Activated naive CD4-positive, alpha-beta T cell treated with anti-CD3 and anti-CD28 coated beads for 36 hours (primary cell): ENCODE measurements at places on chromosomes 7 and 10. TPM values are rescaled to one million over a fixed set of nuclear protein-coding genes. Genes with fewer than 3 reads are reported as not detected.

GRCh38 chr10:89702121-89702480, 711 bp downstream of the KIF20B start:
- DNase-seq: peak; percentile 34

- no peak for DNase-seq
These were observed 96.4 kb downstream of the OSBPL3 start for GRCh38 chr7:24883622-24884013.

MRPL32 gene
- 67.4 TPM for total RNA-seq

GRCh38 chr7:50795831-50796230, 13.1 kb upstream of the GRB10 start:
- DNase-seq: no peak

SEMA3E gene
- total RNA-seq: not detected
